Activated T-helper 17 cell treated with anti-CD3 and anti-CD28 coated beads, Interleukin-2, amount 50 U/mL, for 72 hours (primary cell): ENCODE measurements at places on chromosomes 1 and 21. TPM values are rescaled to one million over a fixed set of nuclear protein-coding genes. Genes with fewer than 3 reads are reported as not detected.

KRTAP19-5 gene
- not detected for total RNA-seq

CCDC24 gene
- total RNA-seq, result 0.95 TPM

PSRC1 gene
- total RNA-seq, result 20.3 TPM

FAAH gene
- total RNA-seq, result 2.1 TPM

CAMTA1 gene
- 51.9 TPM for total RNA-seq

STYXL2 gene
- total RNA-seq, result not detected

UBE4B gene
- 47.4 TPM for total RNA-seq

OR11L1 gene
- total RNA-seq, result not detected

RIMKLA gene
- total RNA-seq, result 6.4 TPM

S100A4 gene
- total RNA-seq, result 1,035 TPM

SLAMF6 gene
- total RNA-seq, result 28.6 TPM

SH2D5 gene
- not detected for total RNA-seq

RIIAD1 gene
- not detected for total RNA-seq

GNG4 gene
- total RNA-seq, result 2.1 TPM

APOBEC4 gene
- not detected for total RNA-seq

OR2L5 gene
- not detected for total RNA-seq

RNPEP gene
- 39.8 TPM for total RNA-seq

E2F2 gene
- 13.0 TPM for total RNA-seq

INKA2 gene
- 2.0 TPM for total RNA-seq

SHISAL2A gene
- total RNA-seq, result 8.9 TPM

ALX3 gene
- total RNA-seq, result not detected

RIPK4 gene
- total RNA-seq, result 1.1 TPM

DEDD gene
- total RNA-seq, result 41.3 TPM

ORC1 gene
- 45.3 TPM for total RNA-seq

LINGO4 gene
- 4.0 TPM for total RNA-seq

RCSD1 gene
- total RNA-seq, result 75.5 TPM

SLC45A3 gene
- total RNA-seq, result 0.37 TPM

WNT9A gene
- 0.09 TPM for total RNA-seq

NBPF20 gene
- 2.9 TPM for total RNA-seq

S100A3 gene
- total RNA-seq, result not detected

GJA5 gene
- total RNA-seq, result not detected

RGS7 gene
- not detected for total RNA-seq

VAMP3 gene
- 22.3 TPM for total RNA-seq

SPTA1 gene
- not detected for total RNA-seq

TARBP1 gene
- total RNA-seq, result 20.7 TPM

TEKT2 gene
- total RNA-seq, result 0.26 TPM
